Hematopoietic multipotent progenitor cell treated with erythropoietin and hydrocortisone succinate and interleukin-3 and kit ligand, for 8 days (in vitro differentiated cells): ENCODE measurements at places on chromosomes 7 and 10.

DNA sequence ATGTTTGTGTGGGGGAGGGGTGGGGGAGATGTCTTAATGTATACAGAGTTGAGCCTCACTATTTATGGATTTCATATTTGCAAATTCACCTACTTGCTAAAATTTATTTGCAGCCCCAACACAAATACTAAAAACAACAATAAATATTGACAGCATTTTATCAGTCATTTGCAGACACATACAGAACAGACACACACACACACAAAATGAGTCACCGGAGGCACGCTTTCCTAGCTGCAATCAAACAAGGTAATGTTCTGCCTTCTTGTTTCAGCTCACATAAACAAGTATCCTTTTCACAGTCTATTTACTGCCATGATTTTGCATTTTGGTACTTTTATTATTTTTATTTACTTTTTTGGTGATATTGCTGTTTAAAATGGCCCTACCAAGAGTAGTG lies 88.5 kb downstream of the IPMK start:
- DNase-seq = no peak

DNA sequence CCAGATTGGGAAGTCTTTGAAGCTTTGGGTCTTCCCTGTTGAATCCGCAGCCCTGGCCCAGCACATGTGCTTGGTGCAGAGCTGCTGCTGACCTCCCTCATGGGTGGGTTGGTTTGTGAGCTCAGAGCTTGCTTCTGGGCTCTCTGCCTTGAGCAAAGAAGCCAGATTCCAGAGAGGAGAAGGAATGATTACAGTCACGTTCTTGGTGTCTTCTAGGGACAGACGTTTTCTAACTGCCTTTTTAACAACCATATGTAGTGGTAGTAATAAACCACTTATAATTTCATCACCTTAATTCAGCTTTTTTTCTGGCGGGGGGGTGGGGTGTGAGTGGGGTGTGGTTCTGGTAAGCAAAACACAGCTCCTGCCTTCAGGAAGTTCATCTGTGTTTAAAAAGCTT lies 39.5 kb downstream of the LRMDA start:
- no peak for DNase-seq

DNA sequence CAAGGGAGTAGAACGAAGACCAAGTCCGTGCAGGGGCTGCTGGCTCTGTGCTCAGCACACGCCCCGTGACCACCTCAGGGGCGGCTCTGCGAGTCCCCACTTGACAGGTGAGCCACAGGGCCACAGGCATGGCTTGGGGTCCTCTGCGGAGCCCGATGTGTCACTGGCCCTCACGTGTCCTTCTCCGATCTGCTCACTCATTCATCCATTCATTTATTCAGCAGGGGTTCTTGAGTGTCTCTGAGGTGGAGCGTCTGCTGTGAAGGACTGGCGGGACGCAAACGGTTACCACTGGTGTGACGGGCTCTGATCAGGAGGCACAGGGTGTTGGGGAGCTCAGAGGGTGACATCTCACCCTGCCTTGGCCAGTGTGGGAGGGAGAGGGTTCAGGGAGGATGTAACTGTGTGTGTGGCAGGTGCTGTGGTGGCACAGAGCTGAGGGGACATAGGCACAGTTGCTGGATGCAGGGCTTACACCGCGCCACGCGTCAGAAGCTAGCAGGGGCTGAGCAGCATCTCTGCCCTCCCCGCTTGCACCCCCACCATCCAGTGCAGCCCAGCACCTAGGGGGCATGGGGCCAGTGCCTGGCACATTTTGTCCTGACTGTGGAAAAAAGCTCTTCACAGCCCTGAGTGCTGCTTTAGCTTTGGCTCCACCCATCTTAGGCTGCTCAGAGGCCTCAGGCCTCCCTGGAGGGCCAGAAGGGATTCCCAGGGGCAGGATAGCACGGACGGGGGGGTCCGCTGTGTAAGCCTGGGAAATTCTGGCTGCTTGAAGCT lies 116.8 kb downstream of the LHPP start:
- DNase-seq = no peak

GRCh38 chr10:119786117-119786769 lies 60.4 kb downstream of the INPP5F start:
- peak; percentile 81 for DNase-seq

GRCh38 chr10:70324339-70324861 lies 40.6 kb upstream of the NPFFR1 start:
- DNase-seq = no peak

GRCh38 chr7:125316466-125316865 lies 386.8 kb upstream of the POT1 start:
- peak; percentile 33 for DNase-seq

DNA sequence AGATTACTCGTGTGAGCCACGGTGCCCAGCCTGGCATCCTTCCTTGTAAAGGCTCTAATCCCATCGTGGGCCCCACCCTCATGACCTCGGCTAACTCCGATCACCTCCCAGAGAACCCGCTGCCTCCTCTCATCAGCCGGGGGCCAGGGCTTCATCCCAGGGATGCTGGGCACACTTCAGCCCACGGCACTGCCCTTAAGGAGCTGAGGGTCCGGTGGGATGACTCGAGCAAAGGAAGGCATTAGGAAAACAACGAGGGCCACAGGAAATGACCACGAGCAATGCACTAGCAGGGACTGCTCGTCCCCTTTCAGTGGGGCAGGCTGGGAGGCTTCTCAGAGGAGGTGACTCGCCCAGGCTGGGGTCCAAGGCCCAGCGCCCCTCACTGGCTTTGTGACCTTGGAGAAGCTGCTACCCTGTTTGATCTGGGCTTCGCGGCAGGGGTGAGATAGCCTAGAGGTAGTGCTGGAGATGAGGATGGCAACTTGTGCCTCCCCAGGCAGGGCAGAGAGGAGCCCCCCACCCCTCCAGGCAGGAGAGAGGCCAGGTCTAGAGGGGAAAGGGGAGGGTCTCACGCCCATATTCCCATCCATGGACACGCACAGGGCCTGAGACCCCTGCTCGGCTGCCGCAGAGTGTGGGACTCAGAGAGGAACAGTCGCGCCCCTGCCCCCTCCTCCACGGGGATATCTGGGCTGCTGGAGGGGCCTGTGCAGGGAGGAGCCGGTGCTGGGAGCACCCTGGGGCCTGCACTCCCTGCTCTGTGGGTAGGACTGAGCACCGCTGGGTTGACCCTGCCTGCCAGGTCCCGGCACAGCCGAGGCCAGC lies 26.8 kb downstream of the ELFN1 start:
- DNase-seq = no peak

- no peak for DNase-seq
Observed at GRCh38 chr7:45626441-45627430, 52.6 kb downstream of the ADCY1 start.

GRCh38 chr10:46523119-46523961 lies 33.1 kb downstream of the GPRIN2 start:
- no peak for DNase-seq

GRCh38 chr10:10367264-10367663 lies 650.4 kb upstream of the CELF2 start:
- DNase-seq = no peak

DNA sequence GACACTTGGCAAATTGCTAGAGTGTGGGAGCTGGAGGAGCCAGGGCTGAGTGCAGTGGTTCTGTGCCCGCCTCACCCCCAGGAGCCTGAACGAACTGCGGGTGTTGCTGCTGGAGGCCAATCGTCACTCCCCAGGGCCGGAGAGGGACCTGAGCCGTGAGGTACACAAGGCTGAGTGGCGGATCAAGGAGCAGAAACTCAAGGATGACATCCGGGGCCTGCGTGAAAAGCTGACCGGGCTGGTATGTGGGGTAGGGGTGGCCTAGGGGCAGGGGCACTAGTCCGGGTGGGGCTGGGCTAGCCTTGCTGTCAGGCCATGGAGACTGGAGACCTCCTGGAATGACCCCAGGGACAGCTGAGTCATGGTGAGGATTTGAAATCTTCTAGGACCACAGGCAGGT lies 56.7 kb upstream of the GTF2IRD1 start:
- no peak for DNase-seq

DNA sequence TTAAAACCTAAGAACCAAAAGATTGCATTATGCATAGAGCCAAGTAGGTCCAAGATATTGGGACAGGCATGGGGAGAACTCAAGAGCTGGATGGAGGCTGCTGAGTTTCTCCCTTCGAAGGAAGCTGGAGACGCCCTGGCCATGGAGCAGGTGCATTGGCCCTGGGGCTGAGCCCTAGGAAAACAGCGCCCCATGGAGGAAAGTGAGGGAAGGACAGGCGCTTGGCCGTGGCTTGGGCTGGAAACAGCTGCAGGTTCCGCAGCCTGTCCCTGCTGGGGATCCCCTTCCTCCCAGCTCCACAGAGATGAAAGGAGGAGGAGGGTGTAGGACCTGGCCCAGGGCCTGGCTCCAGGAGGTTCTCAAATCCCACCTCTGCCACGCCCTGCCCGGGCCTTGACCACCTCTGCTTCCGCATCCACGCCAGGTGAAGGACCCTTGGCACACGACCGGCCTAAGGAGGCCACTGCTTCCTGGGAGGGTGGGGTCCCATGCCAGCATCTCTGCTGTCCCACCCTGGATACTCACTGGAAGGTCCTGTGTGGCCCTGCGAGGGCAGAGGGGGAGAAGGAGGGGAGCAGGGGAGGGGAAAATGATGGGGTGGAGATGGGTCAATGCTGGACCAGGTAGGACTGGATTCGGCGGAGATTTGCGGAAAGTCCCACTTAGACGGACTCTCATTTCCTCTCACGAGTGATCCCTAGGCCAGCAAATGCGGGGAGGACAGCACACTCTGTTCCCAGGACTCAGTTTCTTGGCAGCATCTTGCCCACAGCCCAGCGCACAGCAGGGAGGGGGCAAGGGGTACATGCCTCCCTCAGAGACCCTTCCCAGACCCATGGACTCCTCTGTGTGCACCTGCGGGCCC lies 258.6 kb upstream of the TCERG1L start:
- no peak for DNase-seq

- no peak for DNase-seq
Observed at GRCh38 chr10:63452524-63452923, 13.3 kb downstream of the JMJD1C start.

GRCh38 chr7:66905278-66905677 lies 15.7 kb upstream of the TMEM248 start:
- no peak for DNase-seq

DNA sequence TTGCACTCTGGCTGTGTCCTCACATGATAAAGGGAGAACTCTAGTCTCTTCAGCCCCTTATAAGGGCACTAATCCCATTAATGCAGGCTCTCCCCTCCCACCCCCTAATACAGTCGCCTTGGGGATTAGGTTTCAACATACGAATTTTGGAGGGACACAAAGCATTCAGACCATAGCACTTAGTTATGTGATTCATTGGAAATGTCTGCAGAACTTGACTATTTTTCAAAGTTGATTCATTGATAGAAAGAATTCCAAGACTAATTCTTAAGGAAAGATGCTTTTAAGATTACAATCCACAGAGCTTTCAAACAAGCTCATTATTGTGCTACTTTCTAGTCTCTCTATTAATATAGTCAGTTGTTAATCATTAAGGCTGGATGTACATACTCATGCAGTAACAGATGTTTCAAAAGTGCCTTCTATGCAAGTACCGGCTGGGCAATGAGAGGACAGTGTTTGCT lies 85.3 kb upstream of the RPA3 start:
- no peak for DNase-seq

DNA sequence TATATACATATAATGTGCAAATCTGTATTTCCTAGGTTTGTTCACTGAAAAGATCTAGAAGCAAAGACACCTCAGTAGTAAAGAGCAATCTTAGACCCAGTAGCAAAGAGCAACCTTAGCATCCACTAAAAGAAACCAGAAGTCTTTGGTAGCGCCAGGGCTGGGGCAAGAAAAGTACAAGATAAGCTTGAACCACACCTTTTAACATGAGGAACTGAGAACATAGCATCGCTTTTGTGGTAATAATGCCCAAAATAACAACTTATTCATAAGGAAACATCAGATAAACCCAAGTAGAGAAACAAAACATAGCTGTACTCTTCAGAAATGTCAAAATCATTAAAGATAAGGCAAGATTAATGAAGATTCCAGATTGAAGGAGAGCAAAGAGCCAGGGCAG lies 173.4 kb downstream of the IMMP2L start:
- DNase-seq = no peak

DNA sequence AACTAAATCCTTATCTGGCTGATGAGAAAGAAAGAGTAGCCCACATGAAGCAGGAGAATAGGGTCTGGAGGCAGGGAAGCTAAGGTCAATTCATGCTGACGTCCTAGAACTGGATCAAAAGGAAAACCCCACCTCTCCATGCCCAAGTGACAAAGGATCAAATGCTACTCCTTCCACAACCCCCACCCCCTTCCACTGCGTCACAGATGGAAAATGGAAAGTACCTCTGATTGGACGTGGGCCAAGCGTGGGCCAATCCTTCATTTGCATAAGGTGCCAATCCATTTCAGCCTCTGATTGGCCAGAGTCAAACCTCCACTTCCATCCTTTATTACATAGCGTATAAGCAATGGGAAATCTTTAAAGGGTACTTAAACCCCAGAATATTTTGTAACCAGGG lies 431.3 kb upstream of the ETV1 start:
- no peak for DNase-seq

- no peak for DNase-seq
Observed at GRCh38 chr7:113230691-113231090, 112.3 kb upstream of the SMIM30 start.

- DNase-seq = no peak
Observed at GRCh38 chr7:157615101-157615817, 278.5 kb downstream of the DNAJB6 start.

DNA sequence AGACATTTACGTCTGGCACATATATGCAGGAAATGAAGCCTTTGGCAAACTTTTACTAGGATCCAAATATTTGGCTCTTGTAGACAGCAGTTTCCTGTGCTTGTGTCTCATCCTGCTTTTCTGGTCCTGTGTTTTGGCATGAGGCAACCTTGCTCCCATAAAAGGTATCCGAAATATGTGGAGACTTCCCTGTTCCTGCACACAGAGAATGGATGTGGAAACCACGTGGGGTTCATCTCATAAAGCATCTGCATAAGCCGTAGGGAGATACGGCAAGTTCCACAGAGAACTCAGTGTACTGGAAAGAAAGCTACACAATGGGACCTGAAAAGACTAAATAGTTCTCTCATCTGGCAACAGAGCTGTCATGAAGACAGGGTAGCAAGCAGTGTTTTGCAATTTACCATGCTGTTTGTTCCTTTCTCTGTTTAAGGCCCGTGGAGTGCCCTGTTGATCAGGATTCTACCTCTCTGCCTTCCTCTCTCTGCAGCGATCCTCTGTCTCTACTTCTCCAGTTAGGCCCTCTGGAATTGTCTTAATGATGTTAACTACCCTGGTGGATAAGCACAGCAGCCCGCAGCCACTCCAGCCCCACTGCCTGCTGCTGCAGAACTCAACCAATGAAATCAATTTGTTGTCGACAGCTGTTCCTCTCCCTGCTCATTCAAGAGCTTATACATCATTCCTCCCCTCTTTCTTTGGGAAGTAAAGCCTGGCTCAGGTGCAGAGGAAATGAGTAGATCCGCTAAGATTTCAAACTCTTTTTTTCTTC lies 293.6 kb downstream of the CSTF2T start:
- no peak for DNase-seq

- DNase-seq = no peak
Observed at GRCh38 chr10:125130916-125131315, 29.4 kb downstream of the CTBP2 start.

- DNase-seq = no peak
Observed at GRCh38 chr7:27161214-27161720, 4.1 kb downstream of the HOXA9 start.
